ENCODE measurements at places on chromosomes 4 and X. TPM values are rescaled to one million over a fixed set of nuclear protein-coding genes. Genes with fewer than 3 reads are reported as not detected.

EVC gene
- total RNA-seq, result 8.0 TPM

CTAG2 gene
- total RNA-seq, result not detected

FGF16 gene
- total RNA-seq, result not detected

GPM6B gene
- 0.32 TPM for total RNA-seq

CT45A8 gene
- total RNA-seq, result not detected

PAGE5 gene
- not detected for total RNA-seq

OFD1 gene
- total RNA-seq, result 13.1 TPM

LEF1 gene
- total RNA-seq, result 0.11 TPM

GPR119 gene
- total RNA-seq, result not detected

ABCG2 gene
- total RNA-seq, result 18.6 TPM

SMPX gene
- total RNA-seq, result 0.08 TPM

SLC9B1 gene
- not detected for total RNA-seq
